ENCODE measurements at places on chromosomes 13 and 19.

- no peak for DNase-seq
Measured at GRCh38 chr13:39531646-39532045, 71.3 kb downstream of the LHFPL6 start.

DNA sequence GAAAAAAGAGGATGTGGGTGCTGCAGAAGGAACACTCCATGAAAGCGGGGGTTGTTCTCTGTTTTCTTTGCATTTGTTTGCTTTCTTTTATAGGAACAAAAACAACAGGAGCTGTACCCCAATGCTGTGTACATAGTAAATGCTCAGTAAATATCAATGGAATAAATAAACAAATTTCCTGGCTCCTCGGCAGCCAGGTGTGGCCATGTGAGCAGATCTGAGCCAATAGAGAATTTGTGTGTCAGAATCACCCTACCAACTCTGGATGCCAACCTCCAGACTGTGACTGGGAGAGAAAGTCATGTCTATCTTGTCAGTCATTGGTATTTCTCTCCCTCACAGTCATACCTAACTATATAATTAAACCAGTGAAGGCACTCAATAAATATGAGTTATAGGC is 10.6 kb upstream of the CLPP start:
- DNase-seq: no peak

GRCh38 chr13:44206434-44206833 is 167.2 kb upstream of the SERP2 start:
- DNase-seq: no peak

- DNase-seq: peak; percentile 1
Measured at GRCh38 chr13:95858286-95859075, 181.5 kb downstream of the DNAJC3 start.

DNA sequence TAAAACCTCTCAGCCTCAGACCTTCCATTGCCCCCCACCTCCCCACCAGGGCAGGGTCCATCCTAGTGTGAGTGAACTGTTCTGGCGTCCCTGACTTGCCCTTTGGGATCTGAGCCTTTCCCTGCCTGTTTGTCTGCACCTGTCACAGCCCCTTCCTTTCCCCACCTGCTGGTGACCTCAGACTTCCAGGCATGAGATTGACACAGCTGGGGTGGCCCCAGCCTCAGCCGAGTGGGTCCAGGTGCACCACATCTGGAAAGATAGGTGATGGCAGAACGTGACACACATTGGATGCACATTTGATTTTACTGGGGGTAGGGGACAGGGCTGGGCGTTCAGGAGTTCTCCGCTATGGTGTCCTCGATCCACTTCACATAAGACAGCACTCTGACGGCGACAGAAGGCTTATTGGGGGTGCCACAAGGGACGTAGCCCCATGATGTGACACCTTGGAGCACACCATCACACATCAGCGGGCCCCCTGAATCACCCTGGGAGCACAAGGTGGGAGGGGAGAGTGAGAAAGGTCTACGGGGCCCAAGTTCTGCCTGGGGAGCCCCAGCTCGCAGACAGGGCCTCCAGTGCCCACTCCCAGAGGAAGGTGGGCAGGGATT is 4.6 kb downstream of the KLK1 start:
- no peak for DNase-seq

GRCh38 chr13:74061926-74062595 is 72.1 kb downstream of the KLF12 start:
- peak; percentile 16 for DNase-seq

GRCh38 chr13:37587236-37587635 is 11.3 kb downstream of the POSTN start:
- DNase-seq: no peak

GRCh38 chr19:51594774-51595109 is 23.7 kb downstream of the ZNF175 start:
- DNase-seq: no peak

GRCh38 chr13:44072536-44072935 is 192.8 kb downstream of the LACC1 start:
- DNase-seq: no peak

- DNase-seq: no peak
Measured at GRCh38 chr19:48501494-48502349, 9.9 kb downstream of the LMTK3 start.

DNA sequence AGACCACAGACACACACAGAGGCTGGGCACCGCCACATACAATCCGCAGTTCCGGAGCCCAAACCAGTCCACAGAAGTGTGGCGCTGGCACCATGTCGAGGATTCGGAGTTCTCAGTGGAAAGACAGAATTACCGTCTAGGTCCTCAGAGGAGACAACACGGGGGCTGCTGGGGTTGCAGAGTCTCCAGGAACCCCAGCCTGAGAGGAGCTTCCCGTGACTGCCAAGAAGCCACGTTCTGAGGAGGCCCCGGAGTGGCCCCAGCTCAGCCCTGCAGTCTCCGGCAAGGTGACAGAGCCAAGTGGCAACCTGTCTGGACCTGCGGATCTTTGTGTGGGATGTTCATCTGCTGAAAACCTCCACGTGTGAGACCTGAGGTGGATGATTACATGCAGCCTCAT is 7.3 kb upstream of the ADPRHL1 start:
- no peak for DNase-seq

DNA sequence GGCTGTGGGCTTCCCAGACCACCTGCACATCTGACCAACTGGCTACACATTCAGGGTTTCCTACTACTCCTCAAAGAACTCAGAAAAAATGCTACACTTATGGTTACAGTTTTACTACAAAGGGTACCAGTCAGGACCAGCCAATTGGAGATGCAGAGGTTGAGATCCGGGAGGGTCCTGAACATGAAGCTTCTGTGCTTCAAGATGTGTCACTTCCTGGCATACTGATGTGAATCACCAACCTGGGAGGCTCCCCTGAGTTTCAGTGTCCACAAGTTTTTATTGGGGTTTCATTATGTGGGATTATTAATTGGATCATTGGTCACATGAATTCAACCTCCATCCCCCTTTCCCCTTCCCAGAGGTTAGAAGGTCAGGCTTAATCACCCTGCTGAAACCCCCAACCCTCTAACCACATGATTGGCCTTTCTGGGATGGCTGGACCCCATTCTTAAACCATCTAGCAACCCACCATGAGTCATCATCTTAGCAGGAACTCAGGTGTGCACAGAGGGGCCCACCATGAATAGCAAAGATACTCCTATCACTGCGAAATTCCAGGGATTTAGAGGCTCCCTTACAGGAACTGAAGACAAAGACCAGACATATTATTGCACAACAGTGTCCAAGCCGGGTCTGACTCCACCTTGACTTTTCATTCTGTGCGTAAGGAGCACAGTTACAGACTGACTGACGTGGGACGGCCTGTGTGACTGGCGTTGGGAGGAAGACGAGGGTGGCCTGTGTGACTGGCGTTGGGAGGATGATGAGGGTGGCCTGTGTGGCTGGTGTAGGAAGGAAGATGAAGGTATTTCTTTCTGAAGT is 90.7 kb downstream of the ATP8A2 start:
- no peak for DNase-seq

DNA sequence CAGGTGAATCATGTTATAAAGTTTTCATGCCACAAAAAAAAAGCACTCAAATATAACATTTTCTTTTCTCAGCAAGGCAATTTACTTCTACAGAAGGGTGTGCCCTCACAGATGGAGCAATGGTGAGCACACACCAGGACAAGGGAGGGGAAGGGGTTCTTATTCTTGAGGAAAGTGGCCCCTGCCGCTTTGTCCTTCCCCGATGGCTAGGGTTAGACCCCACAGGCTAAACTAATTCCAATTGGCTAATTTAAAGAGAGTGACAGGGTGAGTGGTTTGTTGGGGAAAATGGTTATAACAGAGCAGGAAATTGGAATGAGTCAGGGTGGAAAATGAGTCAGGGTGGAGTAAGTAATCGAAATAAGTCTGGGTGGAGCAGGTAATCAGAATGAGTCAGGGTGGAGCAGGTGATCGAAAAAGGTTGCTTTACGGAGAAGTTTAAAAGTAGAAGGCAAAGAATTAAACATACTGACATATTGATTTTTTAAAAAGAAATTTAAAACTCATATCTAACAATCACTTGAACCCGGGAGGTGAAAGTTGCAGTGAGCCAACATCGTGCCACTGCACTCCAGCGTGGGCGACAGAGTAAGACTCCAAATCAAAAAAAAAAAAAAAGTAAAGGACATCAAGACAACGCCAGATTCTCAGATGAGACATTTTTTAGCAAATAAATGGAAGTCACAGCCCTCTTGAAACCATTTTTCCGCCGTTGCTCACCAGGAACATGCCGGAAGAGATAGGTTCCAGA is 813 bp downstream of the ZNF562 start:
- DNase-seq: no peak

GRCh38 chr19:38666663-38667511 is 19.4 kb downstream of the ACTN4 start:
- DNase-seq: no peak

DNA sequence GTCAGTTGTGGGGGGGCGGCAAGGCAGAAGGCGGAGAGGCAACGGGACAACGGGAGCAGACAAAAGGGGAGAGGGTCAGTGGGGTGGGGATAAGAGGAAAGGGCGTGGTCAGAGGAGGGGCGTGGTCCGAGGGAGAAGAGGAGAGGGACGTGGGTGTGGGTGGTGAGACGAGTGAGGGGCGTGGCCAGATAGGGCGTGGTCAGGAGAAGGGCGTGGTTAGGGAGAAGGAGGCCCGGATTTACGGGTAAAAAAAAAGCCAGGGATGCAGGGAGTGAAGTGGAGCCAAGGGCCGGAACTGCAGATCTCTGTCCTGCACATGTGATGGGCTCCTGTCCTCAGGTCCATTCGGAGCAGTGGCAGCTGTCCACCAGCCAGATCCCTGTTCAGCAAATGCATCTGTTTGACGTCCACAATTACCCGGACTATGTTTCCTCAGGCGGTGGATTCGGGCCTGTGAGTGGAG is 21.5 kb downstream of the CPT1C start:
- no peak for DNase-seq

GRCh38 chr19:30255791-30256495 is 116.2 kb upstream of the ZNF536 start:
- DNase-seq: no peak

GRCh38 chr13:40961214-40961613 is 57.9 kb downstream of the ELF1 start:
- DNase-seq: no peak

DNA sequence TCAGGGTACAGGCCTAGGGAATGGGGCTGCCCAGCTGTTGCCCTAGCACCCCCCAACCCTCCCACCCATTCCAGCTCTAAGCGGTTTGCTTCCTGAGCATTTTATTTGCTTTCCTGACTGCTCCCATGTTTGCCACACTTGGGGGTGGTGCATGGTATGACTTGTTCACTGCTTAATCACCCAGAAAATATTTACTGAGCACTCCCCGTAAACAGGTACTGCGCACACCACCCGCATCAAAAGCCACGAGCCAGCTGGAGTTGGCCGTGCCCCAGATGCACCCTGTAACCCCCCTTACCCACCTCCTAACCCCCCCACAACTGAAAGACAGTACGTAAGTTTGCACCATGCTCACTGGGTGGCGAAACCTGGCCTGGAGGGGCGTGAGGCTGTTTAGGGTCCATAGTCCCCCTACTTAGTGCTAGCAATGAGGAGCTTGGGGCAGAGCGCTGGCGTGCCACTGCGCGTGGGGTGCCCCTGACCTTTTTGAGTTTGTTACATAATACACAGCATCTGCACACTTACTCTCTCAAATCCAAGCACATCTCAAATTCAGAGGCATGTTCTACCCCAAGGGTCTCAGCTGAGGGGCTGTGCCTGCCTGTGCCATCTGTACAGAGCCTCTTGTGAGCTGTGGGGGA is 29.8 kb downstream of the DPF1 start:
- no peak for DNase-seq

DNA sequence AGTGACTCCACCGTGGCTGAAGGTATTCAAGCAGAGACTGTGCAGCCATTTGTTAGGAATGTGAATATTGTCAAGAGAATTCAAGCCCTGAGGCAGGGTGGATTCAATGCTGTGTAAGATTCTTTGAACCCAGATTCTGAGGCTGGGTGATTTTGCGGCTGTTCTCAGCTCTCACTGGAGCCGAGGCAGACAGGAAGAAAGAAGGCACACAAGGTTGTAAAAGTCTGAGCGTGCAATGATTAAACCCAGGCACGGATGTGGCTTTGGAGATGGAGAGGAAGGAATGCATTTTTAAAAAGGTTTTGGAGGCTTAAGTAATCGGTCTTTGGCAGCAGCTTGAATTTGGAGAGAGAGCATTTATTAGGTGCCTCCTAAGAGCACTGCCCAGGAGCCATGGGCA is 187.9 kb downstream of the KATNAL1 start:
- peak; percentile 78 for DNase-seq

DNA sequence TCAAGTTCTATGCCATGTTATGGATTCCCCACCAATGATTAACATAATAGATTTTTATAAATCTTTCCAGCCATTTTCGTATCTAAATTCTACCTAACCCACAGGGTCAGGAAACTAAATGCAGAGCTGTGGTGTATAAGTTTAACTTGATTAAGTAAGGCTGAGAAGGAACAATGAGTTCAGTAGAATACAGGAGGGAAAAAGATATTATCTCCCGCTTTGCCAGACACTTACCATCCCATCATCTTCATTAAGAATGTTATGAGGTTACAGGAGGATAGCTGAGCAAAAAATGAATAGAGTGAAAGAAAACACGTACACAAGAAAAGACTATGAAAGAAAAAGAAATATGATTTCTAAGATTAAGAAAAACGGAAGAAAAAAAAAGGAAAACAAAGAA is 27.1 kb downstream of the N4BP2L2 start:
- no peak for DNase-seq

Measured in fibroblast of skin of left quadriceps (primary cell).